Astrocyte of the spinal cord (primary cell): ENCODE measurements at places on chromosomes 11 and 22.
A peak's percentile ranks its signal among the peaks of the same experiment; 100 is the strongest.

- DNase-seq, result no peak
Observed at GRCh38 chr11:89660234-89660633, 49.9 kb upstream of the TRIM77 start.

GRCh38 chr11:34585735-34586487, 35.0 kb upstream of the EHF start:
- peak; percentile 80 for DNase-seq

DNA sequence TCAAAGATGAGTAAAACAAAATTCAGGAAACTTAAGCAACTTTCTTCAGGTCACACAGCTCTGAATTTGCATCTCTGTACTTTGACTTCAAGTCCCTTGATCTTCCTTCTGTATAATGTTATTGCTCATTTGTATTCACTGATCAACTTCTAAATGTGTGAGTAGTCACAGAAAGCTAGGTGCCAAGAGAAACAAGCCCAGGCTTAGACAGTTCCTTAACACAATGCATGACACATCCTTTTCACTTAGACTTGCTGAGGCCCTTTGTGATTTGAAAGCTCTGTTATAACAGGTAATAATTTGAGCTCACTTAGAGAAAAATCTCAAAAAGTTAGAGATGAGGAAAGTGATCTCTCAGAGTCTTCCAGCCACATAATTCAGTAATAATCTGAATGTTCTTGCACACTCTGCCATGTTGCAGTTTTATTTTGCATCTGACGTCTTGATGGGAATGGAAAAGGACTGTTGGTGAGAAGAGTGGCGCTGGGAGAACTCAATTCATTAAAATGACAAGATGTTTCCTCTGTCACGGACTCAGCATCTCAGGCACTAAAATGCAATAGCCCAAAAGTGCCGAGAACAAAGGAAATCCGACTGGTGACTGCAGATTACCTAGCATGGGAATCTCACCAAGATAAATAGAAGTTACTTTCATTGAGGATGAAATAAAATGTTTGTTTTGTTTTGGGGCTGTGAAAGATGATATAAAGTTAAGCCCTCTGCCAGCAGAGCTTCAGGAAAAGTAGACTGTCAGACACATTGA, 665.3 kb downstream of the OPCML start:
- DNase-seq, result peak; percentile 61

DNA sequence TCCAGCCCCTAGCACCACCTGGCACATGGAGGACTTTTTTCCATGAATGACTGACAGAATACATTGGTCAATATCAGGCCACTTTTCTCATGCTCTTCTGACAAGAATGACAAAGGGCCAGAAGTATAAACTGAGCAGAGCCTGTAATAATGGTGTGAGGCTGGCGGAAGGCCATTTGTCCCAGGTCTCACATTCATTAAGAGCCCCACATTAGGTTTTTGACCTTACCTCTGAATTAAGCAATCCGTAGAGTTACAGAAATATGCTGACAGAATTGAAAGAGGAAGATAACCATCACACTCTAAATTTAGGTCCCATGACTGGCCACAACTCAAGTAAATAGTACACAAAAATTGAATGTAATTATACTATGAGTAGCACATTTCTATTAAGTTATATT, 55.2 kb downstream of the SYT9 start:
- DNase-seq, result no peak

GRCh38 chr22:24414523-24414922, 12.9 kb upstream of the ADORA2A start:
- DNase-seq, result no peak

DNA sequence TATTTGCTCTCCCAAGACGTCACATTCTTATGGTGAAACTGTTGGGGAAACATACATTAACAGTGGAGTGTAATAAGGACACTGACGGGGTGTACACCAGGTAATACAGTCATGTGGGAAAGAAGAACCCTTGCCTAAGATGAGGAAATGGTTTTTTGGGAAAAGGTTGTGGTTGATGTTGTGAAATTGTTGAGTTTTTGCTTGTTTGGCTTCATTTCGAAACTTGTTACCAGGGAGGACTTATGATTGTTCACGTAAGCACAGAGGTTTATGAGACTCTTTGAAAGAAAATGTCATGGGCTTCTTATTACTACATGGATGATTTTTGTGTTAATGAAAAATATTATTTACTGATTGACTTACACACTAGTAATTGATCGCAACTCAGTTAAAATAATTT, 16.8 kb downstream of the ANO3 start:
- no peak for DNase-seq
